Cardiac septum (tissue), 1 donor: ENCODE measurements at places on chromosomes 6 and 20. TPM values are rescaled to one million over a fixed set of nuclear protein-coding genes. Genes with fewer than 3 reads are reported as not detected.

- no peak for DNase-seq
These were observed 469.7 kb upstream of the JAG1 start for GRCh38 chr20:11143481-11143880.

GRCh38 chr6:157557559-157557958, 176.6 kb downstream of the ZDHHC14 start:
- DNase-seq, result no peak

- DNase-seq, result no peak
These were observed 440.0 kb downstream of the HAO1 start for GRCh38 chr20:7500231-7500663.

The RAB32 gene
- 8.2 TPM for total RNA-seq

The EPB41L1 gene
- 21.8 TPM for total RNA-seq
